ENCODE measurements at places on chromosomes 12 and 14.

DNA sequence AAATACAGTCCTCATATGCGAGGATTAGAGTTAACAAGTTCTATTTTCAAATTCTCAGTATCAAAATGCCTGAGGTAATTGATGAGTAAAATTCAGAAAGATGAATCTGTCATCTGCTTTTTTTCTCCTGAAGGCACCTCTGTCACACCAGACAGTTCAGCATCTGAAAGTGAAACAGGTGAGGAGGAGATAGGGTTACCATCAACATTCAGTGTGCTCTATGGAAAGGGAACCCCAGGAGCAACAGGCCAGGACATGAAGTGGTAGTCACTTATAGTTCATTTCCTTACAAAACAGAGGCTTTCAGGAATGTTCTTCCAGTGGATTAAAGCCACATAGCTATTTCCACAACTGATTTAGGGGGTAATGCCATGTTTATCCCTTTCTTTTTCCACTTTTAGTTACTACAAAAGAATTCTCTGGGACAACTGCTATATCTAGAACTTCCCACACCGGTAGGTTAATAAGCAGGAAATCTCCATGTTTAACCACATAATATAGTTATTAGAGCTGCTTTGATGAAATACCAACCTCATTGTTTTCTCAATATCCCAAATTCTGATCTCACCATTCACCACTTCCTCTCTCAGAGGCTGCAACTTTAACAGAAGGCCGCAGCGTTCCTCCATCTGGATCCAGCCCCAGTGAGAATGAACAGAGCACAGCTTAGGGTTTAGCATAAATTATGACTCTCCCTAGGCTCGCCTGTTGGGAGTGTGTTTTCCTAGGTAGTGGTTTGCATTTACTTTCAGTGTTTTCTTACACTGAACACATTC lies 177.0 kb upstream of the CNTN1 start:
- no peak for DNase-seq

DNA sequence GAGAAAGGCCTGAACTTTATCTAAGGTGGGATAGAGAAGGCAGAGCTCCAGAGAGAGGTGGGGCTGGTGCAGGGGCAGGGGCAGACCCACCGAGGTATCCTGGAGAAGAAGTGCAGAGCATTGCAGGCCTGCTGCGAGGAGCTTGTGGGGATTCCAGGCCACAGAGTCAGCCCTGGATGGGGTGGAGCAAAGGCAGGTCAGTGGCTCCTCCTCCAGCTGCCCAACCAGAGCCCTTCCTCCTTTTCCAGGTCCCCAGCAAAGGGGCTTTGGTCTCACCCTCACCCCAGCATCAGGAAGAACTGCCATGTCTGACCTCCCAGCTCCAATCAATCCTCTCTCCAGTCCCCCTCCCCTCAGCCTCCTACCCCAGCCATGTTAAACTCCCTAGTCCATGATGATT lies 19.8 kb upstream of the ZNF740 start:
- DNase-seq: no peak

DNA sequence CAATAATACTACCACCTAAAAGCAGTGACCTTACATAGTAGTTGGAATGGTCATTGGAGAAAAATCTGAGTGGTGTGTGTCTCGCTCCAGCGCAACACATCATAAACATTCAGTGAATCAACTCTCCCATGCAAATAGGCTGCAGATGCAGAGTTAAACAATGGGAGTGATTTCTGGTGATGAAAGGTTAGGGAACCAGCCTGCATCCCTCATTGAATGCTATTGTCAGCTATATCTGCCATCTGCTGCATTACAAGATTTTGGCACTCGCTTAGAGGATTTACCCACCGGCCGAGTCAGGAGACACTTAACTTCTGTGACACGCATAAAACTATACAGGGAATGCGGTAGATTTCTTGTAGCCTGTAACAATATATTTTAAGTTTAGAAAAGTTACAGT lies 900.9 kb downstream of the FLRT2 start:
- no peak for DNase-seq

DNA sequence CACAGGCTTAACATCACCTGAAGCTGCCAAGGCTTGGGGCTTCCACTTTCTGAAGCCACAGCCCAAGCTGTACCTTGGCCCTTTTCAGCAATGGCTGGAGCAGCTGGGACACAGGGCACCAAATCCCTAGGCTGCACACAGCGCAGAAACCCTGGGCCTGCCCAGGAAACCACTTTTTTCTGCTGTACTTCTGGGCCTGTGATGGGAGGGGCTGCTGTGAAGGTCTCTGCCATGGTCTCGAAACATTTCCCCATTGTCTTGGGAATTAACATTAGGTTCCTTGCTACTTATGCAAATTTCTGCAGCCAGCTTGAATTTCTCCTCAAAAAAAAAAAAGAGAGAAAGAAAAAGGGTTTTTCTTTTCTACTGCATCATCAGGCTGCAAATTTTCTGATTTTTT lies 219.1 kb downstream of the RPL10L start:
- no peak for DNase-seq

DNA sequence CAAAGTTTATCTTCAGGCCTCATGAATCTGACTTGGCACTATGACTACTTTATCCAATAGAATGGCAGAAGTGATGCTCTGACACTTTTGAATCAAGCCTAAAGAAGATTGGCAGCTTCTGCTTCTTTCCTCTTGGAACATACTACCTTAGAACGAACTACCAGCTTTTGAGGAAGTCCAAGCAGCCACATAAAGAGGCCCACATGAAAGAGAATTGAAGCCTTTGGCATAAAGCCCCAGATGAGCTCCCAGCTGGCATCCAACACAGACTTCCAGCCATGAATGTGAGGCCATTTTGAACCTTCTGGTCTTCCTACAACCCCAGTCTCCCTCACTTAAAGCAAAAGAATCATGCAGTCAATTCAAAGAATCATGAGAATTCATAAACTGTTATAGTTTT lies 65.8 kb downstream of the EEA1 start:
- no peak for DNase-seq

DNA sequence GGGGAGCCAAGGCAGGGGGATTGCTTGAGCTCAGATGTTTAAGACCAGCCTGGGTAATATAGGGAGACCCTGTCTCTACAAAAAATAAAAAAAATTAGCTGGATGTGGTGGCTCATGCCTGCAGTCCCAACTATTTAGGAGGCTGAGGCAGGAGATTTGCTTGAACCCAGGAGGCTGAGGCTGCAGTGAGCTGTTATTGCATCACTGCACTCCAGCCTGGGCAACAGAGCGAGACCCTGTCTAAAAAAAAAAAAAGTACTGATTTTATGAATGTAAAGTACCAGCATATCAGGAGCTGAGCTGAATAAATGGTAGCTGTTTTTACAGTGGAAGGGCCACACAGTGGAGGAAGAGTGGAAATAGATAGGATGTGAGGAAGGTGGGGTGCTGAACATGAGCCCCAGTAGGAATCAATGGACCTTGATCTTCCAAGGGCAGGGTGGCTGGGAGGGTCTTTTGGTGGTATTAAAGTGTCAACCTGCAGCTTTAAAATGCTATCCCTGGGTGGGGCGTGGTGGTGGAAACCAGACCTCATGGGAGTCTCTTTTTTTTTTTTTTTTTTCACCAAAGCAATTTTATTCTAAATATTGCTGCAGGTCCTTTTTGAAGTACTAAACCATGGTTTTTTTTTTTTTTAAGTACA lies 2.2 kb downstream of the ATP23 start:
- no peak for DNase-seq

DNA sequence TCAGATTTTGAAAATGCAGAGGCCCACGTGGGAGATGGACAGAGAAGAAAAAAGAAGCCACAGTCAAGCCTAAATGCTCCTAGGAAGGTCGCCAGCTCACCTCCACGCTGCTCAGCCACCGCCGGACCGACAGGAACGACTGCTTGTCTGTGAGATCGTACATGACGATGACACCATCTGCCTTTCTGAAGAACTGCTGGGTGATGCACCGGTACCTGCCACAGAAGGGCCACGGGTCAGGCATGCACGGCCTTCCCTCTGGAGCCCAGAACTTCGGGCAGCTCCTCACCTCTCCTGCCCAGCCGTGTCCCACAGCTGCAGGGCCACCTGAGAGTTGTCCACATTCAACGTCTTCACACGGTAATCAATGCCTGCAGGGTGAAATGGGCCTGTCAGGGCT lies 125.6 kb downstream of the CRACR2A start:
- no peak for DNase-seq

GRCh38 chr14:87160989-87161388 lies 832.0 kb downstream of the GALC start:
- no peak for DNase-seq

DNA sequence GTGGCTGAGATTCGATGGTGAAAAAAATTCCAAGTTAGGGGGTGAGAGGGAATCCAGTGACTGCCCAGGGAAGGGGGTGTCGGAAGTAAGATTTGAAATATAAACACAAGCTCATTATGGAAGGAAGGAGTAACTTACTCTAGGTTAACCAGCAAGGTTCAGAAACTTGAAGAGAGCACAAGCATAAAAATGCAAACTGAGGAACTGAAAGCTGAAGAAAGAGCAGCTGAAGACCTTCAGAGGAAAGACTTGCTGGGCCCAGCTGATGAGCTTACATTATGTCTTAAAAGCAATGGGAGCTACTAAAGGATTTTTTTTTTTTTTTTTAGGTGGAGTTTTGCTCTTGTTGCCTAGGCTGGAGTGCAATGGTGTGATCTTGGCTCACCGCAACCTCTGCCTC lies 189.7 kb upstream of the GRIN2B start:
- DNase-seq: no peak

- DNase-seq: no peak
These were observed 36.9 kb upstream of the CRACR2A start for GRCh38 chr12:3789838-3790237.

DNA sequence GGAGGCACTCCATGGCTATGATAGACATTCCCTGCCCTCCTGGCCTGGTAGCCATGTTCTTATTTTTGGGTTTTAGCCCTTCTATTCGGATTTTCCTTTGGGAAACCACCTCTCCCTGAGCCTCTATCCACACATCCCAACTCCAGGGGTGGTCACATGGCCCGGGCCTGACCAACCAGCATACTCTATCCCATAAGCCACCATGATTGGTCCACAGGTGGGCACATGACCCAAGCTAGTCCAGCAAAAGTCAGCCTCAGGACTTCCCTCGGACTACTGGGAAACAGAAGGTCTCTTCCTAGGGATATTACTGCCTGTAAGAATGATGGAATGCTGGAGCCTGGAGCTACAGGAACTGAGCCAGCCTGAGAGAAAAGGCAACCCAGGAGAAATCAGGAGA lies 12.5 kb downstream of the PRIMA1 start:
- no peak for DNase-seq

GRCh38 chr12:45779936-45780335 lies 50.4 kb downstream of the ARID2 start:
- no peak for DNase-seq

GRCh38 chr14:68758301-68758700 lies 34.6 kb downstream of the ZFP36L1 start:
- no peak for DNase-seq
